Daoy (cell line): ENCODE measurements at places on chromosomes 5 and 9. TPM values are rescaled to one million over a fixed set of nuclear protein-coding genes. Genes with fewer than 3 reads are reported as not detected.

- peak; percentile 27 for DNase-seq
Observed at GRCh38 chr9:95736370-95736769, 139.1 kb upstream of the ERCC6L2 start.

DNA sequence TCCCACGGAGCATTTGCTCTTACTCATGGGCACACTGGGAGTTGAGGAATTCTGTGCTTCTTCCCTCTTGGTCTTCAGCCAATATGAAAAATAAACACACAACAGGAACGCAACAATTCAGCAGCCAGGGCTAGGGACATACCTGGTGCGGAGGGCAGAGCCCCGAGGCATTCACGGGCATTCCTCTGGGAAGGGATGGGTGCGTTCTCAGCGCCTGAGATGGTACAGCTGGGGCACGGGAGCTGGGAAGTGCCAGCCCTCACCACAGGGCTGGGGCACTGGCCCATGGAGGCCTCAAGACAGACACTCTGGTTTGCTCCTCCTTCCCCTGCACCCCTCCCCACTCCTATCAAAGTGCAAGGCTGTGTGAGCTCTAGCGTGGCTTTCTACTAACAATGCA, 2.1 kb downstream of the SLC6A3 start:
- DNase-seq = no peak

GRCh38 chr9:116297346-116297745, 143.8 kb downstream of the PAPPA start:
- DNase-seq = no peak

- no peak for DNase-seq
Observed at GRCh38 chr9:111533099-111533790, 8.3 kb downstream of the ZNF483 start.

GRCh38 chr9:69871118-69871834, 50.7 kb downstream of the CFAP95 start:
- no peak for DNase-seq

- DNase-seq = no peak
Observed at GRCh38 chr5:95730011-95730700, 980 bp upstream of the RHOBTB3 start.

GRCh38 chr9:91179237-91180138, 182.2 kb downstream of the AUH start:
- peak; percentile 74 for DNase-seq

DNA sequence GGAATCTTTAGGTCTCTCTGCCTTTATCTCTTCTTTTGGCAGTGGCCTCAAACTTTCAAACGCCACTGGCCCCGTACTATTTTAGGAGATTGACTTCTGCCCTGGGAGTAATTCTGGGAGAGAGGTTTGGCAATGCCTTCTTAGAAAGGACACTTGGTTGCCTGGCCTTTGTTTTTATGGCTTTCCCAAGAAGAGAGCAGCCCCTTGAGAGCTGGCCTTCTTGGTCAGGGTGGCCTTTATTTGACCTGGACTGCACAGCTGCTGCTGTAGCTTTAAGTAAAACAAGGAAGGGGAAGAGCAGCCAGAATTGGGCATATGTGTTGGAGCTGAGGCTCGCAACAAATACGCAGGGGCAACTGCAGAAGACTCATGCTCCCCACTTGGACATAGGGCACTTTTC, 60.8 kb downstream of the PTPN3 start:
- DNase-seq = no peak

- no peak for DNase-seq
Observed at GRCh38 chr5:54136516-54137440, 173.6 kb downstream of the ARL15 start.

ALDH1B1 gene
- 23.9 and 28.8 TPM in 2 replicates for total RNA-seq

SHROOM1 gene
- total RNA-seq = 8.2 and 8.3 TPM in 2 replicates

JAKMIP2 gene
- total RNA-seq = 0.48 and 0.63 TPM in 2 replicates
